ENCODE measurements at places on chromosomes 12 and 14.
A peak's percentile ranks its signal among the peaks of the same experiment; 100 is the strongest.

DNA sequence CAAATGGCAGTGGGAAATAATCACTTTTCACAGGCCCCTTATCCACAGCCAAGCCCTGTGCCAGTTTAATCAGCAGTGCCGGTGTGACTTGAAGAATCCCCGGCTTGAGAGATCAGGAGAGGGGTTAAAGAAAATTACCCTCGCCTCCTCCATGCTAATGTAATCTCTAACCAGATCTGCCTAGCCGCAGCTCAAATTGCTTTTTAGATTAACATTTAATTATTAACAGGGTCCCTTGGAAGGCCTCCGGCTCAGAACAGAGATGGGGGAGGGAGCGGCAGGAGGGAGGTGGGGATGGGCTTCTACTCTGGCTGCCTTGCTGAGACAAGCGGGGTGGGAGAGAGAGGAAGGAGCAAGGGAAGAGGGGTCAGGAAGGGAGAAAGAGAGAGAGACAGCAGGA is 24.0 kb downstream of the FAM222A start:
- no peak for DNase-seq

DNA sequence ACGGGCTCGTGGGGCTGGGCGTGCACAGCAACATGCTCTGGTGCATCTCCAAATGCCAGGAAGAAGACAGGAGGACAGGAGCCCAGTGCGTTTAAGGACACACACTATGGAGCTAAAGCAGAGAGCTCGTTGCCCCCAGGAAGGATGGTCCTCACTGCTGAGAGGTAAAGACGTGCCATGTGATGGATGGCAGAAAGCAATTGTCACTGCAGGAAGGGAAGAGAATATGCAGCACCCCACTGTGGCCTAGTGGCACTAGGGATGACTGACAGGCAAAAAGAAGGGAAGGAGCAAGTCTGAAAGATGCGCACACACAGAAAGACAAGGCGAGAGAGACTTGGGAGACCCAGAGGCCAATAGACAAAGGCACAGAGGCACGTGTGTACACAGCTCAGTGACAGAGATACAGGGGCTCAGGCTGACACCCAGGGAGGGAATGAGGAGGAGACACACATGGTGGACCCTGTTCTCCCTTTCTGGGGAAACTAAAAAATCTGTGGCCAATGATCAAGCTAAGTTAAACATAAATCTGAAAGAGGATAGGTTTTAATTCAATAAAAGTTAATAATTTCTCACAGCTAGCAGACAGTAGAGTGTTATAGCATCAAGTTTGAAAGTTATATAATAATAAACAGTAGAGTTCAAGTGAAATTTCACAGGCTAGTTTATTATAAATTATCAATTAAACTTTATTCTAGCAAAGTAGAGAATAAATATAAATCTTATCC is 78.8 kb downstream of the CRACR2A start:
- DNase-seq, result no peak

DNA sequence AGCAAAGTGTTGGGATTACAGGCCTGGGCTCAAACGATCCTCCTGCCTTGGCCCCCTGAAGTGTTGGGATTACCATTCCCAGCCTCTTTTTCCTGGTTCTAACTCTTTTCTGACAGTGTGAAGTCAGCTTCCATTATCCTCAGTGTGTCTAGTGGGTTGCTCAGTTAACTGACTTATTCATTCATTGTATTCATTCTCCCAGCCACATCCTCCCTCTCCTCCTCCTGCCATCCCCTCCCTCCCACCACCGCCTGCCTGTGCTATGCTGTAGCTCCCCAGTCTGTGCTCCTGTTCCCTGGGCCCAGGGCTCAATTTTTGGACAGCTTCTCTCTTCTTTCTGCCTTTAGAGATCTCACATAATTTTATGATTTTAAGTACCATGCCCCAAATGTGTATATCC is 19.4 kb downstream of the ATP6V0A2 start:
- no peak for DNase-seq

GRCh38 chr12:94725375-94726168 is 75.2 kb upstream of the TMCC3 start:
- peak; percentile 20 for DNase-seq

- no peak for DNase-seq
Measured at GRCh38 chr14:74257078-74257940, 18.1 kb downstream of the VSX2 start.

GRCh38 chr12:65798918-65799317 is 25.4 kb upstream of the HMGA2 start:
- no peak for DNase-seq

GRCh38 chr14:60222820-60223219 is 26.2 kb upstream of the PPM1A start:
- no peak for DNase-seq

DNA sequence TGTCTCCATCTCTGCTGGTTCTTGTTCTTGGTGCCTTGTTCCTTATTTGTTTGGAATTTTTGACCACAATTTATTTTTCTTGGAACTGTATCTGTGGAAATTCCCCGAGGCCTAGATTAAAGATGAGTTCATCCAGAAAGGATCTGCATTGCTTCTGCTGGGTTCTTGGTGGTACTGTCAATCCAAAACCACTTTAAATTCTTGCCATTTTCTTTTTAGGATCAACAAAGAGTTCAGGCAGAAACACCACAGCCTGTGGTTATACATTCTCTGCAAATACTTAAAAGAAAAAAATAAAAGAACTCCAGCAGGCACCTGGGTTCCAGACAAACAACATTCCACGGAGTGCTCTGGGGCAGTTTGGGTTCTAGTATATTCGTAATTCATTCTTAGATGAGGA is 6.0 kb upstream of the VAMP1 start:
- DNase-seq, result peak; percentile 46

GRCh38 chr12:48822139-48822538 is 3.8 kb downstream of the CACNB3 start:
- DNase-seq, result no peak

DNA sequence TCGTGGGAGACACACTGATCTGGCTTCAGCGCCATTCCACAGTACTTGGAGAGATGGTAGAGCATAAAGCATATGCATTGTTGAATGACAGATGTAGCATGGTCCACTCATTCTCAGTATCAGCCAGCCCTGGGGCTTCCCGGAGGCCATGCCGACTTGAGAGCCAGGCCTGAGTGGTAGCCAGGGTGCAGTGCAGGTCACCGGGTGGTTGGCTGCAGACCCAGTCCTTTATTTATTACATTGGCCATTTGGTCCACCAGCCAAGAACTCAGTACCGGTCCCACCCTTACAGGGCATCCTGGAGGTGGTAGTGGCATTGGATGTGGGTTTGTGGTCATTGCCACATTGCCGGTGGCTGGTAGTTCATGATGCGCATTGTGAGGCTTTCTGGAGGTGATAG is 121.6 kb upstream of the RTL1 start:
- DNase-seq, result no peak

GRCh38 chr12:108498136-108498535 is 16.9 kb upstream of the FICD start:
- DNase-seq, result no peak

GRCh38 chr14:41521891-41522290 is 84.8 kb upstream of the LRFN5 start:
- no peak for DNase-seq

DNA sequence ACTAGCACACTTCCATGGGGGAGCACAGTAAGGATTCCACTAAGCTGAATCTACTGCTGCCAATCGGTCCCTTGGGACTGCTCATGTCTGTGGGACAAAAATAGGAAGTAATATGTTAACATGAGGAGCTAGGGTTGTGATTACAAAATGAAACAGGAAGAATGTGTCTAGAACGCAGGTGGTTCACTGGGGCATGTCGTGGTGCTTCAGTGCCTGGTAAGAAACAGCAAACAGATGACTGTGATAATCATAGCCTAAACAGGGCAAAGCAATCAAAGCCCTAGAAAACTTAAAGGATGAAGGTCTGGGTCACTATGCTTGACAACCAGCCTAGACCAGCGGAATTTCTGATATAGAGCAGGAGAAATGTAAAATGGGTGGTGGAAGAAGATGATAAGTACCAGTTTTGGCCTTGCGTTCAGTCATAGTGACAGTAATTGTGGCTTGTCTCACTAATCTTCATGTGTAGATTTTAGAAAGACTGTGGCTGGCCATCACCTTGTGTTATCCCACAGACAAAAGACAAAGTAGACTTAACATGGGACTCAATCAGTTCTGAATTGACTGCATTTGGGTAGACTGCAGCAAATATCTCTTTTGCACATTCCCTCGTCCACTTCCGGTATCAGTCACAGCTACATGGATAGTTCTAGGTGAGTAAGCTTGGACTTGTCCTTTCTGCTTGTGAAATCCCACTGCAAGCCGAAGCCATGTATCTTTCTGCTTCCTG is 51.4 kb downstream of the WASHC3 start:
- no peak for DNase-seq

GRCh38 chr12:124750787-124751471 is 112.7 kb downstream of the SCARB1 start:
- no peak for DNase-seq

DNA sequence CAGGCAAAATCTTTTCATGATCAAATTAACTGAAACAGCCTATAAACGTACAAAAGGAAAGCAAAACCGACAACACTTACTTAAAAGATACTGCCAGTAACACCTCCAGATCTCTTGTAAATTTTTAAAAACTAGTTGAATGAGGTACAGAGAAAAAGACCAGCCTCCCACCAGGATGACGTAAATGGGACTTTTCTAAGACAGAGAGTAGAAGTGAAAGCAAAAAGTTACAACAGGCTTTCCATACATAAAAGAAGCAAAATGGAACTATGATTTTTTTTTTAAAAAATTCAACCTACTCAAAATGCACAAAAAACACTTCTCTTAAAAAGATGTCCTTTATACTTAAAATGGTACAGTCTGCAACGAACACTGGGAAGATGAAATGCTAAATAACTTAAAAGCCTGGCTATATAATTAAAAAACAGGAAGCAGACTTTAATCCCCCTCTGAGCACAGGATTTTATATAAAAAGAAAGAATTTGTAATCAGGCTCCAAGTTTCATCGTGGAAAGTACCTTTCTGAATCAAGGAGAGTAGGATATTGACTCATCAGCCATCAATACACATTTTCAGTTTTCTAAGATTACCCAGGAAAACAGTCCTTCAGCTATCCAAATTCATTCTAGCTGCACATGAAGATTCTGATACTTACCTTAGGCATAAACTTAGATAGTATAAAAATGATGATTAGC is 14.2 kb upstream of the MYO1A start:
- no peak for DNase-seq

DNA sequence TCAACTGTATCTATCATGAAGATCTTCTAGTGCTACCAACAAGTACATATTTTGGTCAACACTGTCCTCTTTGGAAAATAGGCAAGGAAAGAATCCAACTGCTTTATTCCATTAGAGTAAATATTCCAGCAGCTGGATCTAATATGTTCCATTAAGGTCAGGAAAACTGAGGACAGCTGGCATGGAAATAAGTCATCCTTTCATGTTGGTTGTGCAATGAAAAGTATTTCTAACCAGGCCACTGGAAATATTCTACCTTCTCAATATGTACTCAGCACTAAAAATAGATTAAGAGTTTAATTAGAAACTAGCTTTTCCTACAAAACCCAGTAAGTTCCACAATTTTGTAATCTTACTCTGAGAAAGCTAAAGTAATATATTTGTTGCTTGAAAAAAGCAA is 19.6 kb downstream of the HIGD1C start:
- DNase-seq, result no peak

DNA sequence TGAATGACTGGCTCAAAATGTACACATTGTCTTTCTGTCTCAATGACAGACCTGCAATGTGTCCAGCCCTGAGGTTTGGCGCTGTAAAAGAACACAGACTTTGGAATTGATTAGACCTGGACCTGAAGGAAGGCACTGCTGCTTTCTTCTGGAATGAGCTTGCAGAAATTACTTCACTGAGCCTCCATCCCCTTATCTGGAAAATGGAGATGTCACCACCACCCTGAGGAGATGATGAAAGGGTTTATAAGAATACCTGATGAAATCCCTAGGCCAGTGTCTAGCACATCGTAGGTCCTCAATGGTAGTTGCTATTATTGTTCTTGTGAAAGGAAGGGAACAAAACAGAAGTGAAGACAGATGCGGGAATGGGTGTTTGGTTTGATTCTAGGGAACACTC is 9.7 kb upstream of the WSB2 start:
- DNase-seq, result no peak

GRCh38 chr12:6542209-6543009 is 8.1 kb downstream of the GAPDH start:
- no peak for DNase-seq

DNA sequence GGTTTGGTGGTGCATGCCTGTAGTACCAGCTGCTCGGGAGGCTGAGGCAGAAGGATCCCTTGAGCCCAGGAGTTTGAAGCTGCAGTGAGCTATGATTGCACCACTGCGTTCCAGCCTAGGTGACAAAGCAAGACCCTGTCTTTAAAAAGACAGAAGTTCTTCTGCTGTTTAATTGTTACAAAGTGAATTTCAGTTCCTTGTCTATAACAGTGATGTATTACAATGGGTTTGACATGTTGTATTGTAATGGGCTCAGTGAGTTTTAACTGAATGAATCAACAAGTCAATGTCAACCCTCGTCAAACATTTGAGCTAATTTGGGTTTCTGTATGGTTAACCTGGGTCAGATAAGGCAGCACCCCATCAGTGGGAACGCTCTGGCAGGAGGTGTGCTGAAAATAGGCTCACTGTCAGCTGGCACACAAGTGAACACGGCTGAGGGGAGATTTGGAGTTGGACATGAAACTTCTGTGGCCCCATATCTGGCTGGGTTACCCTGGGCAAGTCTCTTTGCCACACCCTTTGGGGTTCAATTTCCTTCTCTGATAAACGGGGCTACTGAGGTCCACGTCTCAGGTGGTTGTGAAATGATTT is 14.0 kb upstream of the TRPV4 start:
- no peak for DNase-seq

GRCh38 chr14:100730581-100730980 is 3.9 kb downstream of the DLK1 start:
- DNase-seq, result no peak
